ENCODE measurements at places on chromosomes 7 and 10.

DNA sequence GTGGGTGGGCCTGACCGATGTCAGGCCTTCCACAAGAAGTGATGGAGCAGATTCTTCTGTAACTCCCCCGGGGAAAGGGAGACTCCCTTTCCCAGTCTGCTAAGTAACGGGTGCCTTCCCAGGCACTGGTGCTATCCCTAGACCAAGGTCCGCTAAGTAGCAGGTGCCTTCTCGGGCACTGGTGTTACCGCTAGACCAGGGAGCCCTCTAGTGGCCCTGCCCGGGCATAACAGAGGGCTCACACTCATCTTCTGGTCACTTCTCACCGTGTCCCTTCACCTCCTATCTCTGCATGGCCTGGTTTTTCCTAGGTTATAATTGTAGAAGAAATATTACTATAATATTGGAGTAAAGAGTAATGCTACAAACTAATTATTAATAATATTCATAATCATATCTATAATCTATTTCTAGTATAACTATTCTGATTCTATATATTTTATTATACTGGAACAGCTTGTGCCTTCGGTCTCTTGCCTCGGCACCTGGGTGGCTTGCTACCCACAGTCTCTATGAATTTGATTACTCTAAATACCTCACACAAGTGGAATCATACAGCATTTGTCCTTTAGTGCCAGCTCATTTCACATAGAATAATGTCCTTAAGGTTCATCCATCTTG, 1378.7 kb downstream of the XPNPEP1 start:
- DNase-seq, result no peak
- H3K4me1 ChIP-seq, result no peaks in the 10 kb centered on the region
- H3K36me3 ChIP-seq, result no peaks in the 10 kb centered on the region
- H3K4me3 ChIP-seq, result no peak overlapping the region

GRCh38 chr10:64116707-64117106, 595.5 kb downstream of the REEP3 start:
- no peaks in the 10 kb centered on the region for H3K4me1 ChIP-seq
- H3K36me3 ChIP-seq, result no peaks in the 10 kb centered on the region
- no peak overlapping the region for H3K27ac ChIP-seq
- no peaks in the 10 kb centered on the region for H3K27me3 ChIP-seq

GRCh38 chr10:85618841-85619240, 747.8 kb downstream of the GRID1 start:
- no peaks in the 10 kb centered on the region for H3K4me1 ChIP-seq
- H3K36me3 ChIP-seq, result no peaks in the 10 kb centered on the region
- no peaks in the 10 kb centered on the region for H3K27me3 ChIP-seq
- DNase-seq, result no peak
- no peak overlapping the region for H3K27ac ChIP-seq

DNA sequence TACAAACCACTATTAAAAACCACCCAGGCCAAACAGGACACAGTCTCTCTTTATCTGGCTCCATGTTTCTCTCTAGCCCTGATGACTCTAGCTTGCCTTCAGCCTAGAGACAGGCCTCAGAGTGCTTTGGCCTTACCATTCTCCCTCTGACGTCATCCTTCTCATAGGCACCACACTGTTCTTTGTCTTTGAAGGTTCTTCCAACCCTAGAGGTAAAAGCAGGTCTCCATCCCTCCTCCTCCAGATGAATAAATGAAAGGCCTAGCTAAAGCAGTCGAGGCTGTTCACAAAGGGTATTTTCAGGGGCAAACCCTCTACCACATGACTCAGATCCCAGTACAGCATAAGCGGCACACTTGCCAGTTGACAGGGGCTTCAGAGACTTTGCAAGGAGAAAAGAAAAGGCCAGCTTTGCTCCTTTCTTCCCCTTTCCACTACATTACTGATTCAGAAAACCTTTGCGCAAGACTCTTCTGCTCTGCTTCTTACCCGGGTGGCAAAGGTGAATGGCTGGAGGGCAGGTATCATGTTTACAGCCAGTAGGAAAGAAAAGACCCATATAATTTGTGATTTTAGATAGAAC, 14.8 kb downstream of the NFE2L3 start:
- no peak overlapping the region for H3K4me3 ChIP-seq
- H3K27ac ChIP-seq, result no peak overlapping the region
- H3K4me1 ChIP-seq, result no peaks in the 10 kb centered on the region
- DNase-seq, result no peak

DNA sequence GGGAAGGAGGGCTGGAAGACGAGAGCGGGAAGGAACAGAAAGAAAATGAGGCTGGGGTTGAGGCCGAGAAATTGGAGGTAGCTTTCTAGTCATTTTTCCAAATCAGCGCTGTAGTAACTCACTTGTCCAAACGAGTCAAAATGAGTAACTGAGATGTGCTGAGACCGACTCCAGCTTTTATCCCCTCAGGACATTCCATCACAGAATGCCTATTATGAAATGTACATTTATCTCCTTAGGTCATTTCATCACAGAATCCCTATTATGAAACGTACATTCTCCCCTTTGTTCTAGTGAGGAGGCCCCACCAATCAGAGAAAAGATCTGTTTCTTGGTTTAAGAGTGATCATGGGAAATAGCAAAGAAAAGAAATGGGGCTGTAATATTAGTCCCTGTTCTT, 55.7 kb upstream of the AMPH start:
- no peak overlapping the region for H3K27ac ChIP-seq
- H3K4me3 ChIP-seq, result no peak overlapping the region
- DNase-seq, result no peak
- no peaks in the 10 kb centered on the region for H3K27me3 ChIP-seq
- no peaks in the 10 kb centered on the region for H3K4me1 ChIP-seq

- H3K27ac ChIP-seq, result no peak overlapping the region
- no peaks in the 10 kb centered on the region for H3K27me3 ChIP-seq
- H3K4me3 ChIP-seq, result no peak overlapping the region
- no peaks in the 10 kb centered on the region for H3K36me3 ChIP-seq
Observed at GRCh38 chr10:85919491-85920021, 447.0 kb downstream of the GRID1 start.

DNA sequence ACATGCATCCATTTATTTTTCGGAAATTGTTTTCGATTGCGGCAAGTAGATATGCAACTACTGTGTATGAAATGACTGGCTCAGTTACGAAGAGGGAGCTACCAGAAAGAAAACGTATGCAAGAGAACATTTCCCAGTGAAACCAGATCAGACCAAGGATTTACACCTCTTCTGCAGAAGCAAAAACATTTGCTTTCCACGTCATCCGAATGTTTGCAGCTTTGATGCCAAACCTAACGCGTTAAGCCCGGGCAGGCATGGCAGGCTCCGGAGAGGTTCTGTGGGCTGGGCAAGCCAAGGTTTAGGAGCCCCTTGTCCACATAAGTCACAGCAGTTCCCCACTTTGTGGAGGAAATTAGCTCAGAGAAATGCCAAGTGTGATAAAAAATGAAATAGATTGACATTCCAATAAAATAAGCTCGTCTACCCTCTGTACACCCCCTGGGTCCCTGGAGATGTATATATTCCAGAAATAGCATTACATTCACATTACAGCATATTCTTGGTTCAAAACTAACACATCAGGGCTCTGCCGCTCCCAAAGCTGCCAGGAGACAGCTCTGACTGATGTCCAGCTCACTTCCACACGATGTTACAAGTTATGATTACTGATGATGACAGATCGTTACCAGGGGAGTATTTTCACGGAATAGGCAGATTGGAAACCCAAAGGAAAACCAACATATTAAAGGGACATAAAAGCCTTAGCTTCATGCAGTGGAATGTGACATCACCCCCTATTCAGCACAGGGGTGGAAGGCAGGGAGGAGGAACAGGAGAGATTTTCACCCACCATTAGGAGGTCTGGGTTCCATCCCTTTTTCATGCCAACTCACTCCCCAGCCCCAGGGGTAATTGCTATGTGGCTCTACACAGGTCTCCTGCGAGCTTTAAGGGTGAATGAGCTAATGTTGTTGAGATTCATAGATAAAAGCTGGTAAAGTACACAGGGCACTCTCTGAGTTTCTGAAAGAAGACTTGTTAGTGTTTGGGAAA, 81.5 kb downstream of the LYZL1 start:
- no peaks in the 10 kb centered on the region for H3K27me3 ChIP-seq
- H3K4me3 ChIP-seq, result peak overlapping the region; percentile 63
- no peak for DNase-seq
- no peaks in the 10 kb centered on the region for H3K36me3 ChIP-seq
- peaks cover 9% of the 10 kb centered on the region for H3K4me1 ChIP-seq
- no peak overlapping the region for H3K27ac ChIP-seq

DNA sequence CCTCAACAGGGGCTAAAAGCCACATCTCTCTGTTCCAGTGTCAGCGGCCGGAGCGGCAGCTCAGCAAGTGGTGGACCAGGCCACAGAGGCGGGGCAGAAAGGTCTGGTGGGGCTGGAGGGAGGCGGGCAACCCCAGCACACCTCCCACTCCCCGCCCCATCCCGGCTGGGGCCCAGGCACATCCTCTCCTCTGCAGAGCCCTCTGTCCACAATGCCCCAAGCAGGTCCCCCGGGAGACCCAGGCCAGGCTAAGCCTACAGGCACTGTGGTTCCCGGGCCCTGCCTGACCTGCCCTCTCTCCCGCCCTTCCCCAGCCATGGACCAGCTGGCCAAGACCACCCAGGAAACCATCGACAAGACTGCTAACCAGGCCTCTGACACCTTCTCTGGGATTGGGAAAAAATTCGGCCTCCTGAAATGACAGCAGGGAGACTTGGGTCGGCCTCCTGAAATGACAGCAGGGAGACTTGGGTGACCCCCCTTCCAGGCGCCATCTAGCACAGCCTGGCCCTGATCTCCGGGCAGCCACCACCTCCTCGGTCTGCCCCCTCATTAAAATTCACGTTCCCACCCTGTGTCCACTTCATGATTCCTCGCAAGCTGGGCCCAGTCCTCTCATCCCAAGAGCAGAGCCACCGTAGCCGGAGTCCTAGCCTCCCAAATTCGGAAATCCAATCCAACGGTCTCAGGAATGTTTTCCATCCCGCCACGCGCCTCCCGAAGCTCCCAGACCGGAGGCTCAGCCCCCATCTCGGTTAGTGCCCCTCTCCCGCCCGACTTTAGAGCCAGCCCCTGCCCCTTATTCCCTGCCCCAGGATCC, 2.1 kb downstream of the ADIRF start:
- no peak for DNase-seq
- no peaks in the 10 kb centered on the region for H3K36me3 ChIP-seq
- no peaks in the 10 kb centered on the region for H3K27me3 ChIP-seq
- peaks cover 24% of the 10 kb centered on the region for H3K4me1 ChIP-seq
- H3K4me3 ChIP-seq, result peak overlapping the region; percentile 97
- H3K27ac ChIP-seq, result peak overlapping the region; percentile 100

DNA sequence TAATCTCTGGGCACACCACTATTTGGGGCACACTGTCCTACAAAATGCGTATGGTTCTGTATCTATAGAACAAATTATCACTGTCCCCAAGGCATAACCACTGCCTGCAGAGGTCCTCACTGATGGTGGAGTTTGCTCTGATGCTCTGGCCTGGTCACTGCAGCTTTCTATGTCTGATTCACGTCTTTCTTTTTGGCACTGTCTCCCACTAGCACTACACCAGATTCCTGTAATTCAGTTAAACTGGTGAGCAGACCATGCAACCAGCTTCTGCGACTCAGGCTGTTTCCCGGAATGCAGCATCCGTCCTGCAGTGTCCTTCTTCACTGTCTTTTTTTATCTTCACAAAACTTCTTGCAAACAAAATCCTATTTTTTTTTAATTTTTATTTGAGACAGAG, 112.8 kb downstream of the KLF6 start:
- no peaks in the 10 kb centered on the region for H3K36me3 ChIP-seq
- H3K4me1 ChIP-seq, result no peaks in the 10 kb centered on the region
- H3K4me3 ChIP-seq, result no peak overlapping the region
- H3K27me3 ChIP-seq, result no peaks in the 10 kb centered on the region

- DNase-seq, result no peak
- H3K4me3 ChIP-seq, result no peak overlapping the region
- H3K27ac ChIP-seq, result no peak overlapping the region
- no peaks in the 10 kb centered on the region for H3K4me1 ChIP-seq
- no peaks in the 10 kb centered on the region for H3K36me3 ChIP-seq
- H3K27me3 ChIP-seq, result no peaks in the 10 kb centered on the region
Observed at GRCh38 chr10:83062871-83063270, 1076.4 kb upstream of the GHITM start.

Data from thoracic aorta (tissue), 2 donors.